ENCODE measurements at places on chromosomes 11 and 22.

GRCh38 chr11:126978165-126978564 lies 22.4 kb downstream of the KIRREL3 start:
- no peak for DNase-seq

- DNase-seq, result no peak
These were observed 13.5 kb downstream of the SMC1B start for GRCh38 chr22:45399712-45400445.

DNA sequence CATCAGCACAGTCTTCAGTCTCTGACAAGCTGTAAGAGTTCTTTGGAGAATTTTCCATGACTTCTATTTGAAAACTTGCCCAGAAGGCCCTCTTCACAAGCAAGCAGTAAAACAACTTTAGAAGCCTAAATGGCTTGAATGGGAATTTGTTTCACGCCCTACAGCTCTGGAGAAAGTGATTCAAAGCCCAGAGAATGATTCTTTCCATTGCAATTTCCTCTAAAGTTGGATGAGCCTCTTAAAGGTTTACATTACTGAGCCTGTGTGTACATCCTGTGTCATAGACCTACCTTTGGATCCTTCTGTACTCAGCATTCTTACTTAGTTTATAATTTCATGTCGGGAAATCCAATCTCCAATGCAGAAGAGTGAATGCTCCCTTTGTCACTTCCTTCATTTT lies 6.8 kb upstream of the OR8B3 start:
- DNase-seq, result no peak

- no peak for DNase-seq
These were observed 607 bp downstream of the DMC1 start for GRCh38 chr22:38569181-38569971.

Measured in CD4-positive, alpha-beta T cell treated with Interleukin-1 beta for 1 hour (primary cell).